Caco-2 (cell line): ENCODE measurements at places on chromosomes 3 and 15. TPM values are rescaled to one million over a fixed set of nuclear protein-coding genes. Genes with fewer than 3 reads are reported as not detected.

DNA sequence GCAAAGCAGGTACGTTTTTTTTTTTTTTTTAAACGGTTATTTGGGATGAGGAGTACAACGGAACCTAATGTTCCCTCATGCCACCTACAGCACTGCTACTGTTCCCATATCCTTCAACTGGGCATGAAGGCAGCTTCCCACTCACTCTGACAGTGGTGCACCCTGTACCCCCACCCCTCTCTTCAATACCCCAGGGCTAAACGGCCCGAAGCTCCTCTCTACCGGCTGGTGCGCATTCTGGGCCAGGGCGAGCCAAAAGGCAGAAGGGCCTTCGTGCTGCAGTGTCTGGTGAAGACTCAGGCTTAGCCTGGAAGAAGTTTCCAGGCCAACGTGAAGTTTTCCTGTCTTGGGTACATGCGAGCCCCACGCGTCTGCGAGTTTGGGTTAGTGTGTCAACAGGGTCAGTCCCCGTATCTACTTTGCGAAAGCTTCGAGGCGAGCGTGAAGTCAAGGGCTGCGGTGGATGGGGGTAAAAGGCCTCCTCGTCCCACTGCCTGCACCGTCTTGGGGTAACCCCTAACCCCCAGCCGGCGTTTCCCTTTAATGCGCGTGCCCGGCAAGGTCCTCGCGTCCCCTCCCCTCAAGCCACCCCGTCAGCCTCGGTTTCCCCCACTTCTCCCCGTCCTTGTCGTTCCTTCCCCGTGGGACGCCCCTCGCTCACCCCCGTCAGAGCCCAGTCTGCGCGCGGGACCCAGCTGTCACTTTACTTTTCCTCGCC, 765 bp upstream of the UBE2E2 start:
- DNase-seq: no peak

- DNase-seq: no peak
These were observed 59.8 kb downstream of the LRRC3B start for GRCh38 chr3:26682406-26682805.

- DNase-seq: no peak
These were observed 2.0 kb downstream of the TMEM62 start for GRCh38 chr15:43135351-43135750.

- DNase-seq: no peak
These were observed 513.7 kb upstream of the EPHA6 start for GRCh38 chr3:96300743-96301142.

GRCh38 chr15:63372018-63372705, 9.5 kb downstream of the CA12 start:
- no peak for DNase-seq

GRCh38 chr3:4698125-4698821, 205.1 kb downstream of the ITPR1 start:
- DNase-seq: no peak

The HIGD2B gene
- total RNA-seq: not detected in 2 replicates
